ENCODE measurements at places on chromosomes 5 and 9.

DNA sequence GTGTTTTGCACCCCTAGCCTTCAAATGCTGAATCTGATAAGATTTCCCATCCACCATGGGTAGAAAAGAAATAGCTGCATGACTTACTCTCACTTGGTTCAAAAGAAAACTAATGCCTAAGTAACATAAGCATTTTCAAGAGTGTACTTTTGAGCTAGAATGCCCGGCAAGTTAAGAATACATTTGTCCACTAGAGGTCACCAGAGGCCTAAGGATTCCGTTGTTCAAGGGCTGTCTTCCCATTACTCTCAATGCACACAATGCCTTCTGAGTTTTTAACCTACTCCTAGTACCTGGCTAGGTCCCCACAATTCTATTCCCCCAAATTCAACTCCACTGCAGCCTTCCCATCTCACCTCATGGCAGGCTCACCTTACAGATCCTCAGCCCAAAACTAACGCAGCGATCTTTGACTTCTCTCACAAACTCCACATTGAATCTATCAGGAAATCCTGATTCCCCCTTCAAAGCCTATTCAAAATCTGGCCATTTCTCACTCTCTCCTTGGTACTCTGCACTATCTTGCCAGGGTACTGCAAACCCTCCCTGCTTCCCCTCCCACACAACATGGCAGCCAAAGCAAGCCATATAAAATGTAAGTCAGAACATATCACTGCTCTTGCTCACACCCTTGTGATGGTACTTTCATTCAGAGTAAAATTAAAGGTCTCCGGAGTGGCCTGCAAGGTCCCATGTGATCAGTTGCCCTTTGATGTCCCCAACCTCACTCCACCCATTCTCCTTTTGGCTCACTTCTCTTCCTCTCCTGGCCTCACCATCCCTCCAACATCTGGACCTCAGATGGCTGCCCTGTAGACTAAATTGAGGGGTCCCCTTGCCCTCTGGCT lies 13.4 kb downstream of the OXCT1 start:
- DNase-seq: peak; percentile 59

GRCh38 chr5:85077581-85077980 lies 692.9 kb upstream of the EDIL3 start:
- DNase-seq: no peak

DNA sequence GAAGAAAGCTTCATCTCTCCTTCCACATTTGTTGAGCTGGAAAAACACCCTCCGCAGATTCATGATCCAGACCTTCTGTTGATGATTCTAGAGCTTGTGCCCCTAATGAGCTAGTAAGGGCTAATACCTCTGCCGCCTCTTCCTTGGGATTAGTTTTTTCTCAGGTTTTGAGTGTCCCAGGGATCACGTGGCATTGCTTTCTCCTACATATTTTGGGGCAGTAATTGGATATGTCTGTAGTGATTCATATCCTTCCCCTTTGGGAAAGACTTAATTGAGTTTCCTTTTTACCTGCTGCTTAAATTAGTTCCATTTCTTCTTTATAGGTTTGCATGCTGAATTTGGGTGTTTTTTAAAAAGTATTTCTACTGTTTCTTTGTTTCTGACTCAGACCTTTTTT lies 143.9 kb downstream of the GOLPH3 start:
- no peak for DNase-seq

DNA sequence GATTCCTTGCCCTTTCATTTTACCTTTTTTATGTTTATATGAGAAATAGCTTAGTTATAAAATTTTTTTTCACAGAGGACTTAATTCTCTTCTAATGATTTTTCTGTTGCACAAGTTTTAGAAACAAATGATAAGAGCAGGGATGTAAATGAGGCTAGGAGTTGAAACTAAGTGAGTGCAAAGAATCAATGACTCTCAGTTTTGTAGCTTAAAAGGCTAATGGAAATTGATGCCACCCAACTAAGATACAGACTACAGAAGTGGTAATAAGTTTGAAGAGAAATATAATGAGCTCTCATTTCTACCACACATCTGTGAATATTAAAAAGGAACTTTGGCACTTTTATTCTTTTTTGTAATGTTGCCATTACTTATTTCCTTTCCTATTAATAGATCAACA lies 105.1 kb downstream of the LURAP1L start:
- no peak for DNase-seq

- DNase-seq: no peak
Observed at GRCh38 chr5:103808464-103809106, 246.0 kb upstream of the NUDT12 start.

DNA sequence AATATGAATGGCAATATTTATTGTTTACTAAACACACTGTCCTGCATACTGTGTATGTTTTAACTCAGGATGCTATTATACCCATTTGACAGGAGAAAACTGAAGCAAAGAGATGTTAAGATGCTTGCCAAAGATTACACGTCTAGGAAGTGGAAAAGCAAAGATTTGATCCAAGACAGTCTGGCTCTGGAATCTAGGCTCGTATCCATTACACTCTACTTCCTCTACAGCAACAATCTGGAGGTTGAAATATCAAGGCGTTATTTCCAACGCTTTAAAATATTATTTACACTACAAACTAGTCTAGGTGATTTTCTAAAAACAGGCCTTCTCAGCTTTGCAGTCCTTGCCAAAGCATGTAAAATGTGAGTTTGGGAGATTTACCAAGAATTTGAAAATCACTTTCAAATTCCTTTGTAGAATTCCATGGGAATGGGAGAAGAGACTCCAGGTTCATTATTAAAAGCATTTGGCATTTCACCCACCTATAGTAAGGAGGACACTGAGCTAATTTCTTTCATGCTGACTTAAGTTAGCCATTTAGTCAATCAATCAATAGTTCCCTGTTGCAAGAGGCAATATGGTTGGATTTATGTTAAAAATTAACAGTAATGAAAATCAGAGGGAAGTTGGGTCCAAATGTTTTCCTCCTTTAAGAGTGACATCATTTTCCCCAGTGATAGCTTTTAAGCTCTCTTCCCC lies 356.3 kb upstream of the SMARCA2 start:
- no peak for DNase-seq

DNA sequence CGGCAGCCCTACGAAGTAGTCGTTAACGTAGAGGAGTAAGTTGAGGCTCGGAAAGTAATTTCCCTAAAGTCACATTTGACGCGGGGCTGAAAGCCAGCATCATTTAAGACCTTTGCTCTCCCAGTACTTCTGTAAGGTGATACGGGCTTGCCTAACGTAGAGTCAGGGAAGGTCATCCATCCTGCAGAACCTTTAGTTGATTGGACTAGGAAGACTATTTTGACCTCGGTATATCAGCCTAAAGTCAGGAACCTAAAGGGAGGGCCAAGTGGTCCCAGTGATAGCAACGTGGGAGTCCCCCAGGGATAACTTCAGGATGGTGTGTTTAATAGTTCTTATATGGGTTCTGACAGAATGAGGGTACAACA lies 657 bp downstream of the NUP214 start:
- DNase-seq: no peak

DNA sequence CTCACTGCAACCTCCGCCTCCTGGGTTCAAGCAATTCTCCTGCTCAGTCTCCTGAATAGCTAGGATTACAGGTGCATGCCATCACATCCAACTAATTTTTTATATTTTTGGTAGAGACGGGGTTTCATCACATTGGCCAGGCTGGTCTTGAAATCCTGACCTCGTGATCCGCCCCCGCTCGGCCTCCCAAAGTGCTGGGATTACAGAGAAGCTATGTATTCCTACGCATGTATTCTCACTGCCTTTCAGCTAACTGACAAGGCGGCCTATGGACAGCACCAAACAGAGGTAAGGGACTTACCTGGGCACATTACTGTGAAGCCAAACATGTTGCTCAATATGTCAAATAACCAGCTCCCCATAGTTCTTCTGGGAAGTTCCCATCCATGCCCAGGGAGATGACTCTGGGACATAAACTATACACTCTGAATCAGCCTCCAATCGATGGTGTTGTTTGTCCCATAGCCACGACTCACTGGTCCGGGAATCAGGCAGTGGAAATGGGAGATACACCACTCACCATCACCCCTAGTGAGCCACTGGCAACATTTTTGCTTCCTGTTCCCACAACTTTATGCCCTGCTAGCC lies 114.6 kb downstream of the SYK start:
- no peak for DNase-seq

GRCh38 chr5:157063776-157064430 lies 5.0 kb upstream of the HAVCR1 start:
- DNase-seq: no peak

Data from CD14-positive monocyte (primary cell).